PC-3 (cell line): ENCODE measurements at places on chromosomes 13 and 19. TPM values are rescaled to one million over a fixed set of nuclear protein-coding genes. Genes with fewer than 3 reads are reported as not detected.
A peak's percentile ranks its signal among the peaks of the same experiment; 100 is the strongest.

DNA sequence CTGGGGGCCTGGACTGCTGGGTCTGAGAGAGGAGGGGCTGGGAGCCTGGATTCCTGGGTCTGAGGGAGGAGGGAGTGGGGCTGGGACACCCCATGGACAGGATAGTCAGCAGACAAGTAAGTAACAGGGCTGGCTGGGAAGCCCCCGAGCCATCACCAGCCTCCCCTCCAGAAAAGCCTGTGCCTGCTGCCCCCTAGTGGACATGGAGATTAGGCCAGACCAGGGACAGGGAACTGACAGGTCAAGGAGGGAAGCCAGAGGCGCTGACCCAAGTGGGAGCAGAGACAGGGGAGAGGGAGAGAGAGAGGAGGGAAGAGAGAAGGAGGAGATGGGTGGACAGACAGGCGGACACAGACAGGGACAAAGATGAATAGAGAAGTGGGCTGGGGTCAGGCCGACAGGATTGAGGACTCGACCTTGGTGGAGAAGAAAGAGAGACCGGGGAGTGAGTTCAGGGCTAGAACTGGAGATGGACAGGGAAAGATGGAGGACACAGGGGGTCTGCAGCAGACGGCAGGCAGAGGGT lies 6.7 kb upstream of the ERFL start:
- H3K4me3 ChIP-seq: no peak overlapping the region
- peak; percentile 65 for DNase-seq
- 0 out of 2 replicates have a peak, but pooled peaks cover 9% of the 10 kb centered on the region for H3K4me1 ChIP-seq
- 0 out of 2 replicates have a peak, but pooled peaks cover 8% of the 10 kb centered on the region for H3K27me3 ChIP-seq
- H3K27ac ChIP-seq: no peak overlapping the region

- no peaks in the 10 kb centered on the region; the same call in 1 of the 2 replicates for H3K4me1 ChIP-seq
- DNase-seq: peak; percentile 59
- peaks cover 8% of the 10 kb centered on the region; the same call in 1 of the 2 replicates for H3K36me3 ChIP-seq
- no peaks in the 10 kb centered on the region for H3K27me3 ChIP-seq
Observed at GRCh38 chr19:56080669-56081401, 40.3 kb downstream of the ZNF787 start.

DNA sequence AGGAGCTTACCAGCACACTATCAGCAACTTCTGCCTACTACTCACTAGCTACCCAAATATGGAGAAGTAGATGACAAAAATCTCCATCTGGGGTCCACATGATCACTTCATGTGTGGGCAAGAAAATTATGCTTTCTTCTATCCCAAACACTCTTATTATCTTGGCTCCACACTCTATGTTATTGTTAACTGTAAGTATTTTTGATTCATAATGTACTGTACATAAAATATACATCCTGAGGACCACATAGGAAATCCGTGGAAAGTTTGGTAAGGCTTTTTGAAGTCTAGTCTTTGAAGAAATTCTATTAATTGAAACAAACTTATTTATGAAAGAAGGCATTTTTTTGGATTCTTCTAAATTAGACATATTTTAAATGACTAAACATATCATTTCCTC lies 378.8 kb downstream of the DACH1 start:
- no peaks in the 10 kb centered on the region for H3K36me3 ChIP-seq
- H3K27me3 ChIP-seq: no peaks in the 10 kb centered on the region
- no peak overlapping the region for H3K4me3 ChIP-seq
- no peak overlapping the region for H3K27ac ChIP-seq
- DNase-seq: no peak

DNA sequence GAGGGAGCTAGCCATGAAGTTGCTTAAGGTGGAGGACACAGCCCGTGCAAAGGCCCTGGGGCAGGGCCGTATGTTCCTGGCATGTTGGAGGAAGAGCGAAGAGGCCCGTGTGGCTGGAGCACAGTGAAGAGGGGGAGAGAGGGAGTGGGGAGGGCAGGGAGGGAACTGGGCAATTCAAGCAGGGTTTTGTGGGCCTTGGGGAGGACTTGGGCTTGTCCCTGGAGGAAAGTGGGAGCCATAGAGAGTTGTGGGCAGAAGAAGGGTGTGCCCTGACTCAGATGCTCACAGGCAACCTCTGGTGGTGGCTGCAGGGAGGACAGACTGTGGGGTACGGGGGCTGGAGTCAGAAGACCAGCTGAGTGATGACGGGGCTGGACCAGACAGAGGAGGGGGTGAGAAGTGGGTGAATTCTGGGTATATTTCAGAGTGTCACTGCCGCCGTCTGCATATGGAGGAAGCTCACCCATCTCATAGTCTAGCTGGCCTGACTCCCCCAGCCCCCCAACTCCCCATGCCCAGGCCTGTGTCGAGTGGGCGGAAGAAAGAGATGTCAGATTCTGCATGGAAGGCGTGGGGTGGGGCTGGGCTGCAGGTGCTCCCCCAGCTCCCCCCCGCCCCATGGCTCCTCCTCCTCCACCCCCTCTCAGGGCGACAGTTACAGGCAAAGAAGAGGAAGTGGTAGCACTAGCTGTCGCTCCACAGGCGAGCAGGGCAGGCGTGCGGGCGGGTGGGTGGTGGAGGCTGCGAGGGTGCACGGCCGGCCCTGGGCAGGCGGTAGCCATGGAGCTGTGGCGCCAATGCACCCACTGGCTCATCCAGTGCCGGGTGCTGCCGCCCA lies at the start of gene VAV1:
Gene VAV1, plus strand, starts transcription at position 681 of the 838 bp plus-strand sequence. Its CDS starts 100 bp downstream, at position 781.
- H3K27ac ChIP-seq: no peak within 1 kb of the TSS
- no peaks in the 10 kb centered on the region for H3K27me3 ChIP-seq
- no peaks in the 10 kb centered on the region for H3K36me3 ChIP-seq
- no peak within 1 kb of the TSS for H3K4me3 ChIP-seq

DNA sequence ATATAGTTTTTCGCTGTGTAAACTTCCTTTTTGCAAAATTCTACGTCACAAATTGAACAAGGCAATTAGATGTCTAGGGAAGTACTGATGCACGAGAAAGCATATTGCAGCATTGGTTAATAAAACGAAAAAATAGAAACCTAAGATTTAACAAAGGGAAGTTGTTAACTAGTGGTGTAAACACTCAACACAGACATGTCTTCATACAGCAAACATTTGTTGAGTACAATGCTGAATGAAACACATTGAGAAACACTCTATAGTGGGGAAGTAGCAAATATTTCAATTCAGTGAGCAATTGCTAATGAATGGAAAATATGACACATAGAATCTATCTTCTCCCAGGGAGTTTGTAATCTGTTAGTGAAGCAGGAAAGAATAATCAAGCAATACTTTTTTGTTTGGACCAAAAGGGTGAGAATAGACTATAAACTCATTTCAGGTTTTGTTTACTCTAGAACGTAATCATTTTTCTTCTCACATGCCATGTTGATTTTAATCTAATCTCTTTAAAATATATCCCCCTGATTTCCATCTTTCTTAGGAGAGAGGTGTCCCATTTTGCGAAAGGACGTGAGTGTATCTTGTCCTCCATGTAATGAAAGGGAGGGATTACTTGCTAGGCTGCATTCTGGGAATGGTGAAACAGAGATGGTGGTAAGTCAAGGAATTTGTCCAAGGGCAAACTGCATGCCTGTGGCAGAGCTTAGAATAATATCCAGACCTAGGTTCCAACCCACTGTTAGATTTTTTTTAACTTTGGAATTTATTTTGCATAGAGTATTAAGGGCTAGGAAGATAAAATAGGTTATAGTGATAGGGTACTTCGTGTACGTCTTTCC lies 1.7 kb upstream of the ANKRD10 start:
- no peaks in the 10 kb centered on the region for H3K36me3 ChIP-seq
- peak; percentile 31 for DNase-seq
- H3K4me3 ChIP-seq: peak overlapping the region; percentile 76
- peaks cover 21% of the 10 kb centered on the region for H3K4me1 ChIP-seq

Gene CGB1
- total RNA-seq: 0.95 TPM in 1 of 2 replicates, not detected in the other

Gene DYRK1B
- 2.4 and 2.8 TPM in 2 replicates for total RNA-seq

Gene GRIK5
- 0.12 TPM in 1 of 2 replicates, not detected in the other for total RNA-seq

Gene FPR1
- total RNA-seq: 0.46 and 0.55 TPM in 2 replicates

Gene SOHLH2
- total RNA-seq: not detected in 2 replicates

Gene TEX29
- not detected in 2 replicates for total RNA-seq

Gene SMG9
- total RNA-seq: 48.8 and 49.1 TPM in 2 replicates

Gene SLC25A41
- total RNA-seq: 0.26 TPM in 1 of 2 replicates, not detected in the other

DNA sequence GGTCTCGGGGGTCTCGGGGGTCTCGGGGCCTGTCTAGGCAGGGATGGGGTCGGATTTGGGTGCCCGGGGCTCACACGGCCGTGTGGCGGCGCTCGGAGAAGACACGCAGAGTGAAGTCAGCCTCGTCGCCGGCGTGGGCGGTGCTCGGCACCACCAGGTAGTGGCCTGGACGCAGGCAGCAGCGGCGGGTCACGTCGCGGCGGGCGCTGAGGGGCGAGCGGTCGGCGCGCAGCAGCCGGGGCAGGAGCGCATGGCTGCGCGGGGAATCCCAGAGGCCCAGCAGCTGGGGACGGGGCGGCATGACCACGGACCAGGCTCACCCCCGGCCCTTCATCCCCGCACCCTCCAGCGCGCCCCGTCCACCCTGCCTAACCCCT lies 8.2 kb downstream of the CAPN12 start:
- peaks cover 16% of the 10 kb centered on the region for H3K4me1 ChIP-seq
- peaks cover 8% of the 10 kb centered on the region; the same call in 1 of the 2 replicates for H3K36me3 ChIP-seq
- peak overlapping the region; percentile 52 for H3K4me3 ChIP-seq
- peak; percentile 39 for DNase-seq

- H3K27ac ChIP-seq: no peak overlapping the region
- H3K27me3 ChIP-seq: no peaks in the 10 kb centered on the region
- H3K4me3 ChIP-seq: no peak overlapping the region
- DNase-seq: no peak
- H3K36me3 ChIP-seq: no peaks in the 10 kb centered on the region
- no peaks in the 10 kb centered on the region for H3K4me1 ChIP-seq
Observed at GRCh38 chr13:96525715-96526114, 435.8 kb downstream of the HS6ST3 start.

Gene SIGLEC6
- not detected in 2 replicates for total RNA-seq

Gene S1PR4
- total RNA-seq: 0.26 and 1.3 TPM in 2 replicates

GRCh38 chr19:16040642-16041041 lies 35.7 kb upstream of the TPM4 start:
- no peak overlapping the region for H3K4me3 ChIP-seq
- no peak for DNase-seq
- no peaks in the 10 kb centered on the region for H3K27me3 ChIP-seq
- H3K27ac ChIP-seq: no peak overlapping the region
- 0 out of 2 replicates have a peak, but pooled peaks cover 5% of the 10 kb centered on the region for H3K4me1 ChIP-seq
- no peaks in the 10 kb centered on the region for H3K36me3 ChIP-seq

GRCh38 chr13:40206241-40207000 lies 460.0 kb downstream of the FOXO1 start:
- H3K27me3 ChIP-seq: no peaks in the 10 kb centered on the region
- H3K27ac ChIP-seq: peak overlapping the region; percentile 81
- H3K36me3 ChIP-seq: no peaks in the 10 kb centered on the region
- H3K4me3 ChIP-seq: no peak overlapping the region
- DNase-seq: peak; percentile 64
- peaks cover 18% of the 10 kb centered on the region for H3K4me1 ChIP-seq

GRCh38 chr19:51550848-51551672 lies 19.6 kb upstream of the SIGLEC6 start:
- H3K27me3 ChIP-seq: peaks cover 11% of the 10 kb centered on the region; the same call in 1 of the 2 replicates
- H3K4me1 ChIP-seq: peaks cover 15% of the 10 kb centered on the region
- no peaks in the 10 kb centered on the region for H3K36me3 ChIP-seq
- no peak overlapping the region for H3K4me3 ChIP-seq

- peaks cover 9% of the 10 kb centered on the region for H3K4me1 ChIP-seq
- H3K27ac ChIP-seq: no peak overlapping the region
- H3K27me3 ChIP-seq: no peaks in the 10 kb centered on the region
- H3K36me3 ChIP-seq: no peaks in the 10 kb centered on the region; the same call in 1 of the 2 replicates
- DNase-seq: no peak
Observed at GRCh38 chr13:113483504-113484293, 6.8 kb downstream of the DCUN1D2 start.

DNA sequence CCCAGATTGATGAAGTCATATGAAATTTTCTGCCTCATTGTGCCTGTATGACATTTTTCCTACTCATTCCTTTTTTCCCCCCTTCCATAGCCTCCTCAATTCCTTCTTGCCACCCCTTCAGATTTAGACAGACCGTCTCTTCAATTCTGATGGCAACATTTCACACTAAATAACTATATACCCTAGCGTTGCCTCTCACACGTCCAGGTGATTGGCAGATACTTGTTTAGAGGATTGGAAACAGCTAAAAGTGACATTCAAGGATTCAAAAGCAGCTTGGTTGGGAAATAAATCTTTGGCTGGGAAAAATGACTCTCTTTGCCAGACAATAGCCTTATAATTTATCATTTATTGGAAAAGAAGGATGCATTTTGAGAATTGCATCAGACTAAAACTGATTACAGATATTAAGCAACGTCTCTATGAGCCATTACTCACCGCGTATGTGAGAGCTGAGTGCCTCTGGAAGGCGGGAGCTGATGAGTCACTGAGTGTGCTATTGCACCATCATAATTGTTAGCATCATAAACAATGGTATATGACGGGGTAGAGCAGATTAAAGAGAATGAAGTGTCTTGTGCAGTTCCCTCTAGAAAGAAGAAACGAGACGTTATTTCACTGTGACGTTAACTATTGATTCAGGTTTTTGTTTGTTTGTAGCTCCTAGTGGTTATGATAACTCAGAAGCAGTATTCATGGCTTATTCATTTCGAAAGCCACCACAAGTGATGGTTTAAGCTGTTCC lies 61.1 kb upstream of the FAM216B start:
- no peaks in the 10 kb centered on the region for H3K27me3 ChIP-seq
- H3K4me1 ChIP-seq: peaks cover 11% of the 10 kb centered on the region
- no peaks in the 10 kb centered on the region for H3K36me3 ChIP-seq
- peak overlapping the region; percentile 45; the same call in 1 of the 2 replicates for H3K27ac ChIP-seq
- peak; percentile 90 for DNase-seq
- H3K4me3 ChIP-seq: no peak overlapping the region

GRCh38 chr13:20666948-20667347 lies 36.6 kb upstream of the IL17D start:
- no peaks in the 10 kb centered on the region for H3K27me3 ChIP-seq
- no peak for DNase-seq
- no peaks in the 10 kb centered on the region for H3K36me3 ChIP-seq
- no peaks in the 10 kb centered on the region for H3K4me1 ChIP-seq

- H3K4me3 ChIP-seq: no peak overlapping the region
- H3K4me1 ChIP-seq: peaks cover 31% of the 10 kb centered on the region
- H3K27ac ChIP-seq: peak overlapping the region; percentile 70
- no peak for DNase-seq
- H3K27me3 ChIP-seq: peaks cover 16% of the 10 kb centered on the region; the same call in 1 of the 2 replicates
- no peaks in the 10 kb centered on the region for H3K36me3 ChIP-seq
Observed at GRCh38 chr19:51784109-51784785, 10.7 kb upstream of the FPR3 start.

Gene PNMA8A
- not detected in 2 replicates for total RNA-seq

- H3K4me3 ChIP-seq: no peak overlapping the region
- DNase-seq: no peak
- no peaks in the 10 kb centered on the region for H3K36me3 ChIP-seq
- no peaks in the 10 kb centered on the region for H3K4me1 ChIP-seq
Observed at GRCh38 chr13:23292586-23292985, 111.8 kb downstream of the SGCG start.

DNA sequence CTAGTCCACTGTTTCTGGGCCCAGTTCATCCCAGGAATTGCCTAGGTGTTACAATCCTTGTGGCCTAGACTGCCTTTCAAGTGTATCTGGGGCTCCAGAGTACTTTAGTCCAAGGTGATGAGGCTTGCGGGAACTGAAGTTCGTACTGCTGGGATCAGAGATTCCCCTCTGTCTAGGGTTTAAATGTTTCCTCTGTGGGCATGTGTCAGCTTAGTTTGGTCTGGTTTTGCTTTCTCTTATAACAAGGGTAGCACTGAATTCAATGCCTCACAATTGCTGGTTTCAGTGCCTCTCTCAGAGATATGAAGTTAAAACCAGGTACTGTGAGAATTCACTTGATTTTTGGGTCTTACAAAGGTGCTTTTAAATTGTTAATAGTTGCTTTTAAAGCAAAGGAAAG lies 30.8 kb downstream of the RGCC start:
- H3K4me1 ChIP-seq: no peaks in the 10 kb centered on the region
- no peak for DNase-seq
- H3K36me3 ChIP-seq: no peaks in the 10 kb centered on the region
- H3K27me3 ChIP-seq: no peaks in the 10 kb centered on the region
- H3K27ac ChIP-seq: no peak overlapping the region

GRCh38 chr13:87798536-87798935 lies 127.4 kb downstream of the SLITRK5 start:
- no peaks in the 10 kb centered on the region for H3K36me3 ChIP-seq
- DNase-seq: no peak
- no peak overlapping the region for H3K4me3 ChIP-seq
